ENCODE measurements at places on chromosomes 13 and 19.

DNA sequence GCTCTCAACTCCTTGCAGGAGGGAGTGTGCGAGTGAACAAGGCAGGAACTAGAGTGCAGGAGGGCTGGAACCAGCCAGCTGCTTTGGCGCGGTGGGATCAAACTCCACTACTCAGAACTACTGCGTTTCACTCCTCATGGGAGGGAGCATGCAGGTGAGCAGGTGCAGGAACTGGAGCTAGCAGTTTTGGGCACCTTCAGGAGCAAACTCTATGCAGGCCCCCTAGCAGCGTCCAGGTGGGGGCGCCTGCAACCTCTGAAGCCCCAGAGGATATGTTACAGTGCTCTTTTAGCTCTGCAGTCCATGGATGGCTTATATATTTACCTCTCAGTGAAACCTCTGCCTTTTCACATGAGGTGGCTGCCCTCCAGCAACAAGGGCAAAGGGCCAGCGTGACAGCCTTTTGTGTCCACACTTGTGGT is 1303.4 kb downstream of the PCDH9 start:
- no peaks in the 10 kb centered on the region for H3K36me3 ChIP-seq
- H3K27ac ChIP-seq, result no peak overlapping the region
- H3K27me3 ChIP-seq, result no peaks in the 10 kb centered on the region
- no peak overlapping the region for H3K4me3 ChIP-seq
- no peaks in the 10 kb centered on the region for H3K4me1 ChIP-seq

DNA sequence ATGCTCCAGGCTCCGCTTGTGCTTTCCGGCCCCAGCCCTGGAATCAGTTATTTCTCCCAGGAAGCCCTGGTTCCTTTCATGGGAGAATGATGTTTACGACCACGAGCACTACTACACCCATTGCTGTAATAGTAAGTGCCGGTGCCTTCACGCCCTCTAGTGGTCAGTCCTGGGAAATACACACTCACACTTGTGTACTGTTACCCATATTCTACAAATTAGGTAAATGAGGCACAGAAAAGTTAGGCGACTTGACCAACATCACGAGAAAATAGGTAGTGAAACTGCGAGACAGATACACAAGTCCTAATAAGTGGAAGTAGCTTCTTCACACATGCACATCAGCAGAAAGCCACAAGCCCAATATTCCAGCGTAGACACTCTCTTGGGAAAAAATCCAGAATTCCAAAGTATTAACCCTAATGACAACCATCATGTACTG is 21.7 kb downstream of the CEACAM21 start:
- H3K27me3 ChIP-seq, result peaks cover 17% of the 10 kb centered on the region
- H3K36me3 ChIP-seq, result no peaks in the 10 kb centered on the region
- DNase-seq, result peak; percentile 70
- no peak overlapping the region for H3K27ac ChIP-seq
- peak overlapping the region; percentile 42 for H3K4me3 ChIP-seq
- H3K4me1 ChIP-seq, result peaks cover 10% of the 10 kb centered on the region

GRCh38 chr19:12974301-12975220 is 5.2 kb downstream of the DAND5 start:
- no peak overlapping the region for H3K27ac ChIP-seq
- H3K4me1 ChIP-seq, result peaks cover 7% of the 10 kb centered on the region
- H3K4me3 ChIP-seq, result no peak overlapping the region
- no peak for DNase-seq
- no peaks in the 10 kb centered on the region for H3K36me3 ChIP-seq

- H3K27ac ChIP-seq, result no peak overlapping the region
- H3K27me3 ChIP-seq, result no peaks in the 10 kb centered on the region
- no peaks in the 10 kb centered on the region for H3K4me1 ChIP-seq
- no peak for DNase-seq
- H3K36me3 ChIP-seq, result peaks cover 5% of the 10 kb centered on the region
Measured at GRCh38 chr13:111339366-111340143, 19.1 kb downstream of the TEX29 start.

DNA sequence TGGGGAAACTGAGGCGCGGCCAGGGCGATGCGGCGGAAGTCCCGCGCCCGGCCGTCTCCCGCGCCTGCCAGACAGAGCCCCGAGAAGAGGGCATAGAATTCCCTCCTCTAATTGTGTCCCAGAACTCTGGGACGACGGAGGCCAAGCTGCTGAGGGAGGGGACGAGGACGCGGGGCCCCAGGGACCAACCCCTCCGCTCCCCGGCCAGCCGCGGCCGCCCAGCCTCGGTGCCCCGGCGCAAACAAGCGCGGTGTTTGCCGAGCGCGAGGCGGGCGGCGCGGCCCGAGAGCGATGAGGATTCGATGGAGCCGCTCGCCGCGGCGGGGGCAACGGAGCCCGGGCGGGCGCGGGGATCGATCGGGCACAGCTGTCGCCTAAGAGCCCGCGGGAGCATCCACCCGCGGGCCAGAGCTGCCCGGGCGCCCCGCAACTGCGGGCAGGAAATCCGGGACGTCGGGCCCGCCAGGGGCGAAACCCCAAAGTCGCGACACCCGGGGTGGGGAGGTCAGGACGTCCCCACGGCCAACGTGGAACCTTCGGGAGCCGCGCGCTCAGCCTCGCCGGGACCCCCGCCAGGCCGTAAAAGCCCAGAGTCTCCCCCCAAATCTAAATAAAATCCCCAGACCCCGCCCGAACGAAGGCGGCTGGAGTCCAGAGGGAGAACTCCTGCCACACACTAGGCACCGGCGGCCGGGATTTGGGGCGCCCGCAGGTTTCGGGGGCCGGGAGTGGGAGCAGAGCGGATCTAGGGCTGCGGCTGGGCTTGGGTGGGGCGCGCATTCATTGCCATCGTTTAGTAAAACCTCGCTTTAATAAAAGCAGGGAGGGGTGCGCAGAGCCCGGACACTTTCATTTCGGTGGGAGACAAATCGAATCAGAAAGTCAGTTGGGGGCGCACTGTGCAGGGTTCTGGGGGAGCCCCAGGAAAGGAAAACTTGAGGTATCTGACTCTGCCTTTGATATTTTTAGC is 3.6 kb upstream of the ONECUT3 start:
- H3K4me3 ChIP-seq, result peak overlapping the region; percentile 25
- H3K27me3 ChIP-seq, result peaks cover 61% of the 10 kb centered on the region
- H3K27ac ChIP-seq, result no peak overlapping the region
- peaks cover 16% of the 10 kb centered on the region for H3K4me1 ChIP-seq
- DNase-seq, result no peak
- no peaks in the 10 kb centered on the region for H3K36me3 ChIP-seq

DNA sequence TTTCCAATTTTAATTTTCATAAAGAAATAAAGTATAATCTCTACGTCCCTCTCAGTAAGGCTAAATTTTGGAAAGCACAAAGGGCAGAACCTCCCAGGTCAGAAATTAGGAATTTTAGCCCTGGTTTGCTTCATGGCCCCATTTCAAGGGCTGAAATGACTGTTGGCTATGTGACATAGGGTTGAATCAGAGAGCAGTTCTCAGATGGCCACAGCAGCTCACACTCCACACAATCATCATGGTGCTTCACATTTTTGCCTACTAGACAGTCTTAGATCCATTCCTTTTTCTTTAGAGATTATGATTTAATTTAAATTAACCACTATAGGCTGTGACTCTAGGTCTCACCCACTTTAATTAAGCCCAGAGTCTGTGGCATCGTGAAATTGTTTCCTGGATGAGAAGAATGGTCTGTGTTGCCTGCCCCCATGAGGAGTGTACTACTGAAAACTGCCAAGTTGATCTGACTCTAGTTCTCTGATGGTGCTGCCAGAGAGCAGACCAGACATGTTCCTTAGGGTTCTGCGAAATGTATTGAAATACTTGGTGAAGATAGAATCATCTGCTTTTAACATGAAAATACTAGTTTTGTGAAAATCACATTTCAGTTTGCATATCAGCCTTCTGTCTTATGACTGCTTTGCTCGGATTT is 57.4 kb downstream of the ESD start:
- no peak overlapping the region for H3K27ac ChIP-seq
- H3K4me1 ChIP-seq, result no peaks in the 10 kb centered on the region
- DNase-seq, result no peak
- H3K4me3 ChIP-seq, result no peak overlapping the region
